ENCODE measurements at places on chromosomes 3 and 15.
A peak's percentile ranks its signal among the peaks of the same experiment; 100 is the strongest.

DNA sequence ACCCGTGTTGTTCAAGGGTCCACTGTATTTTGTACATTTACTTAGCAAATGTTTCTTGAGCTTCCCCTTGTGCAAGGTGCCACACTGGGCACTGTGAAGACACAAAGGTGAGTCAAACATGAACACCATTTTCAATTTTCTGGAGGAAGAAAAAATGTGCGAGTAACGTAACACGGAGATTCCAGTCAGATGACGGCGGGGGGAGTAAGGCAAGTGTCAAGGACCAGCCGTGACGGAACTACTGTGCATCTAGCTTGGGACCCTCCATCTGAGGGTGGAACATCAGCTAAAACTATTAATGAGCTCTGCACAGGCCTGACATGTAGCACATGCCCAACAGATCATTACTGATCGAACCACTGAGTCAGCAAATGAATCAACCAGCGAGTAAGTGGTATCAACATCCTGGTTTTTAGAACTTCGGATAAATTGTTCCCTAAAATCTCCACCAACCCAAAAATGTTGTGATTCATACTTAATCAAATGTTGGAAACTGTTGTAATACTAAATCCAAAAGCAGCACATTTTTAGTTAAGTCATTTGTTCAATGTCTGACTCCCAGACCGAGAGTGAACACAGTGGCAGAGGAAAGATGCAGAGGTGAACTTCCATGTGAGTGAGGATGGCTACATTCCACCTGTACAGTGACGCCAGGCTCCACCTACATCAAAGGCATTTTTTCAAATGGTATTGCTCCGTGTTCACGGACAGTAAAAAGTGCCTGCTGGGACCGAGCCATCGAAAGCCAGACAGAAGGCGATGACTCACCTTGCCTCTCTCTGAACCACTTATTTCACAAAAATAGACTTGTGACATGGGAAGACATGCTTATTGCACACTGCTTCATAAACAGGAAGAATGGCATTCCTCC lies 172.2 kb downstream of the ATP10A start:
- DNase-seq, result no peak

DNA sequence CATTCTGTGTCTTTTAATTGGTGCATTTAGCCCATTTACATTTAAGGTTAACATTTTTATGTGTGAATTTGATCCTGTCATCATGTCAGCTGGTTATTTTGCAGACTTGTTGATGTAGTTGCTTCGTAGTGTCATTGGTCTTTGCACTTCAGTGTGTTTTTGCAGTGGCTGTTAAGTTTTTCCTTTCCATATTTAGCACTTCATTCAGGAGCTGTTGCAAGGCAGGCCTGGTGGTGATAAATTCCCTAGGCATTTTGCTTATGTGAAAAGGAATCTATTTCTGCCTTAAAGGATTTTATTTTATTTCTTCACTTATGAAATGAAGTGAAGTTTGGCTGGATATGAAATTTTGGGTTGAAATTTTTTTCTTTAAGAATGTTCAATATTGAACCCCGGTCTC lies 70.2 kb upstream of the CD96 start:
- DNase-seq, result no peak

- DNase-seq, result peak; percentile 60
Observed at GRCh38 chr3:184261270-184261853, at the start of gene CAMK2N2. Gene CAMK2N2, minus strand, starts transcription at chr3:184261553. Its CDS starts 268 bp downstream, at chr3:184261285.

DNA sequence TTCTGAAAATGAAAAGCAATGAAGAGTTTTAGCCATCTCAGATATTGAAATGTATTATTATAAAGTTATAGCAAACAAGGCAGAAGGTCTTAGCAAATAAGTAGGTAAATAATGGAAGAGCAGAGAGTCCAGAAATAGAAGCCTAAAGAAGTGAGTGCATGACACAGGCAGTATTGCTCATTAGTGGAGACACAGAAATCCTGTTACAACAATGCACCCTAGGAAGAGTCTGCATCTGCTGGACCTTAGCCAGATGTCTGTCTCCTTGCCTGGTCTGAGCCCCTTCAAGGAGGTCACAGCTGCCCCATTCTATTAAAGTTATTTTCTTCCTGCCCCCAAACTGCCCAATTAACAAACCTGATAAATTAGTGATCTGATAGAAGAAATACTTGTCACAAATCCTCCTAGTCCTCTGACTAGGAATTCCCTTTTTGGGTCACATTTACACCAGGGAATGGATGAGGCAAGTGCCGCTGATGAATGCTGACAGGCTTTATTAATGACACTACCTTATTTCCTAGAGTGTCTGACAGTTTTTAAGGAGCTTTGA lies 51.9 kb downstream of the HOMER2 start:
- DNase-seq, result no peak

DNA sequence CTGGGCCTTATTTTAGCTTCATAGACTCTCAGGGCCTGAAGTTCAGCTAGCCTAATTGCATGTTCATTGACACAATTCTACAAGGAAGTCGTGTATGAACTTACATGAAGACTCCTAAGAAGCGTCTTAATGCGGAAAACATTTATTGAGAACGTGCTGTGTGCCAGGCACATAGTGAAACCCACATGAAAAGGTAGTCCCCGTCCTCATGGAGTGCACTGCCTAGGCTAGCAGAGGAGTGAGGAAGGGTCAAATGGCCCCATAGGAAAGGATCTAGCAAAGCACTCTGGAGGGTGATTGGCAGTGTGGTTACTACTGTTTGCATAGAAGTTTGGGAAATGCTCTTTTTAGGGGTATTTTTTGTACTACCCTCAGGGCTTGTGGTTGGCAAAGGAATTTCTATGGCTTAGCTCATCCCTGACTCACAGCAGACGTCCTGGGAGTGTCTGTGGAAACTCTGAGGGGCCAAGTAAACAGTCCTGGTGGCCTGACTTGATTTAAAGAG lies 854 bp upstream of the NPTN start:
- no peak for DNase-seq

- DNase-seq, result no peak
Observed at GRCh38 chr3:61358364-61358763, 107.1 kb upstream of the FHIT start.

DNA sequence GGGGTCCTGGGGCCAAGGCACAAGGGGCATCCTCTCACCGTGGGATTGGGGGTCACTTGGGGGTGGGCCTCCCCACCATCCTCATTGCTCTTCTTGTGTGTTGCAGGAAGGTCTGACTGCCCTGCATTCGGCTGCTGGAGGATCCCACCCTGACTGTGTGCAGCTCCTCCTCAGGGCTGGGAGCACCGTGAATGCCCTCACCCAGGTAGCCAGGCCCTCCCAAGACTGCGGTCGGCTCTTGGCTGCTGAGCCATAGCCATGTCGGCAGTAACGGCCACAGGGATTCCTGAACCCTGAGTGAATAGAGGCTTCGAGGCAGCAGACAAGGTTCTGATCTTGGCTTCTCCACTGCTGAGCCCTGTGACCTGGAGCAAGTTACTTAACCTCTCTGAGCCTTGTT lies 19.7 kb downstream of the ANKDD1A start:
- no peak for DNase-seq

GRCh38 chr3:139124197-139124596 lies 79.5 kb upstream of the PRR23C start:
- DNase-seq, result no peak

- DNase-seq, result no peak
Observed at GRCh38 chr15:23645371-23646164, 2.1 kb downstream of the MAGEL2 start.

DNA sequence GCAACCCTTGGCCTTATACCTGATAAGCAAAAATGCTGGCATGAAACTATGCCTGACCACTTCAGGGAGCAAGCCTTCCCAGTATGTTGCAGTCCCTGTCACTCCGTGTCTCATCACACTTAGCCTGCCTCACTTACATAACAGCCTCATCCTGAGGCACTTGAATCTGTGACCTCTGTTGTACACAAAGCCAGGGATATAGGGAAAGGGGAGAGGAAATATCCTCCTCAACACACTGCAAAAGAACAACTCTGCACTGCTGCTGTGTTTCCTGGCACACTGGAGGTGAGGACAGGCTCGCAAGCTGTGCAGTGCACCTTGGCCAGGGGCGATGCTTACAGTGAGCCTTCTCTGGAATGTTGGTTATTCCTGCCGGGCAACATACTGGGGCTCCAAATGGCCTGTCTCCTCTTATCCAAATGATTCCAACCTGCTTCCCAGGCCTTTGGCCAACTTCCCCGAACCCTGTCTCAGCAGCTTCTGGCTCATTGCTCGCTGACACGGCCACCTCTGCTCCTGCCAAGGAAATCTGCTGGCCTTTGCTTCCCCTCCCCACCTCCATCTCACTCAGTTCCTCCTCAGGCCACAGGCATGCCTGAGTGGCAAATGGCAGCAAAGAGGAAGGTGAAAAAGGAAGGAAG lies 109.2 kb downstream of the CD47 start:
- DNase-seq, result no peak

DNA sequence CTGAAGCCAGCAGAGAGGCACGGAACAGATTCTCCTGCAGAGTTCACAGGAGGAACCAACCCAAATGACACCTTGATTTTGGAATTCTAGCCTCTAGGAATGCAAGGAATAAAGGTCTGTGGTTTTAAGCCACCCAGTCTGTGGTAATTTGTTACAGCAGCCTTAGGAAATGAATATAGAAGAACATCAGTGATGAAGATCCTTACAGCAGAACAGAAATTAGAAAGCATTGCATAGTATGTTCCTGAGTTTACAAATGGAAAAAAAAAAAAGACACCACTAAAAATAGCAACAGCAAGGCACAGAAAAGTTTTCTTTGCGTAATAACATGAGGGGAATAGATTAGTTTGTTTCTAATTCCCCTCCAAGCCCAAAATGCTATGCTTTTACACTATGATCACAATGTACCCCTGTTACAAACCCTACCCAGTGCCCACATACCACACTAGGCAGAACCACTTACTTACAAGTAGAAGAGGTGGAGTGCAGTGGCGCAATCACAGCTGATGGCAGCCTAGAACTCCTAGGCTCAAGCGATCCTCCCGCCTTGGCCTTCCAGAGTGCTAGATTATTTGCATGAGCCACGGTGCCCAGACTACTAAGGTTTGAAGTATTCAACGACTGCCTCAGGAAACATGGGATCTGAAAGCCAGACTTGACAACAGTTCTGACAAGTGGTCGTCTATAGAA lies 84.3 kb downstream of the SHQ1 start:
- no peak for DNase-seq

DNA sequence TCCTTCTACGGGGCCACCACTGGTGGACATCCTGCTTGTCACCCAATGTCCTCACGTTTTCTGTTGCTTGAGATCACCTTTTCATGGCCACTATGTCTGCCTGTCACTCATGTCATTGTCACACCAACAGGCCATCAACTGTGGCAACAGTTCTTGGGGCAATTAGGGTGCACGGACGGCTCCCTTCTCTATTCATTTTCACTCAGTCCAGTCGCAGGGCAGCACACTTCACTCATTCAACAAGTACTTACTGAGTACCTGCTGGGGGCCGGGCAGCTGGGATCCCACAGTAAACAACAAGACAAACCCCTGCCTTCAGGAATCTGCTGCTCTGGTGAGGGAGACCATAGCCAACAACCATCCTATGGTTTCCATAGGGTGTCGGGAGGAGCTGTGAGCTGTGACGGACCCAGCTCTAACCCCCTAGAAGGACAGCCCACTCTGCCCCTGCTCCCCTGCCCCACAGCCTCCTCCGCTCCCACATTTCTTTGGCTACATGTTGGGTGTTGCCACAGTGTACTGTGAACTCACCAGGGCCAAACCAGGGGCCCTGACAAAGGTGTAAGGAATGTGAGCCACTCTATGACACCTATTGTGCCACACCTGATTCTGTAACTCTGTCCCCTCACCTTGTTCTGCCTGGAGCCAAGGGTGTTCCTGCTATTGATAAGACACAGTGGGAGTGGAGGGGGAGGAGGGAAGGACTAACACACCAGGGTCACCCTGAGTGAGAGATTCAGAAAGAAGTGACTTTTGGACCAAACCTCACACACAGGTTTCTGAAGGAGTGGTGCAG lies 1.9 kb downstream of the VILL start:
- DNase-seq, result no peak

GRCh38 chr3:113063126-113063894 lies 72.5 kb downstream of the GTPBP8 start:
- no peak for DNase-seq

DNA sequence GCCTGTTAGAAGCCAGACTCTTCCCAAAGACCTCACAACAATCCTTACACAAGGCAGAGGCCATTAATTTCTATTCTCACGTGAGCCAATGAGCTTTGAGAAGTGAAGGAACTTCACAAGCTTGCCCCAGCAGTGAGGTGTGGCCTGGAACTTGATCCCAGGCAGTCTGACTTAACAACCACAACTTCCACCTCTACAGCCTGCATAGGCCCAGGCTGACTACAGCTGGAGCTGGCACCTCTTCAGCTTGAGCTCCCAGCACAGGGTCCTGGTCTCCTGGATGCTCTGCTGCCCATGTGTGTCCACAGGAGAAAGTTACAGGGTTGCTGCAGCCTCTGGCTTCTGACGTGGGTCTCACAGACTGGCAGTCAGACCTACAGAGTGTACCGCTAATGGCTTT lies 111.0 kb downstream of the ERC2 start:
- DNase-seq, result no peak

DNA sequence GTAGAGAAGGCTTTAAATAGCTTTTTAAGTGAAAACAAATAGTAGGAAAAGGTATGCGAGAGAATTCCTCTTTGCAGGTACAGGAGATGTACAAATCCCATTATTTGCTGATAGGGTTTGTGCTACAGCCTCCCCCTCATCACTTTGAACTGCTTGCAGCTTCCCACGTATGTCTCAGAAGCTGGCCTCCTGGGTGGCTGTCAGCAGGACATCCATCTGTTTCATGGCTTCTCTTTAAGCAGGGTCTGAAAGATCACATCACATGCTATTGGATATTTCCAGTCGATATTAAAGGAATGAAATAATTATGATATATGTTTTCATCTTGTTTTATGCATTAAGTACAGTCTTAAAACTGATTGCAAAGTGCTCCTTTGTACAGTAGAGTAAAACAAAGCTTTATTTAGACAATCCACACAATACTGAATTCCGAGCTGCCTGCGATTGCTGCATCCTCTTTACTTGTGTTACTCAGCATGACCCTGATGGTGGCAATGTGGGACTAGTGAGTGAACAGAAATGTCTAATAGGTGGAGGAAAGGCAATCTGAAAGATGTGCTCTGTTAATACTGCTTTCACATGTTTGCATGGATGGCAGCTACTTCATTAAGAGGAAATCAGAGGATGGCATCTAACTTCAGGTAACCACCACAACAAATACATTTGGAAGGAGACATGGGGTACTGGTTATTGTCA lies 930.6 kb upstream of the SEMA6D start:
- no peak for DNase-seq

- DNase-seq, result peak; percentile 18
Observed at GRCh38 chr3:7630351-7630911, 769.5 kb downstream of the GRM7 start.

DNA sequence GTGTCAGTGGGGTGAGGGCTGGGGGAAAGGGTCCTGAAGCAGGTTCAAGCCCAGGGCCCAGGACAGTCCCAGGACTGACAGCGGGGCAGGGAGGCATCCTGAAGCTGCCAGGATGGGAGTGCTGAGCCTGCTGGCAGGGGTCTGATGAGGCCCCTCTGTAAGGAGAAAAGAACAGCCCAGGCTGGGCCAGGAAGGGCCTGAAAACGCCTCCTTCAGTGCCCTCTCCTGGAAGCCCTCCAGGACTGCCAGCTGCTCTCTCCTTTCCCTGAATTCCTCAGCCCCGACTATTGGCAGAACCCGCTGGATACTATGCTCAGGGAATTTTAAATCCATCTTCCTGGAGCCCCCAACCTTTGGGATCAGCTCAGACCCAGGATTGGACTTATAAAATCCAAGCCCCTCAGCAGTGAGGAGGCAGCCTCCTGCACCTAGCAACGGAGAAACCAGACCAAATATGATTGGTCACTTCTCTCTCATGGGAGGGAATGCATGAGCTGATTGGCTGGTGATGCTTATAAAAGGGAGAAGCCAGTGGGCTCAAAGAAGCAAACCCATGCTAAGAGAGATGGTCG lies 203.5 kb upstream of the LINGO1 start:
- DNase-seq, result peak; percentile 54

GRCh38 chr15:63331456-63331855 lies 50.2 kb downstream of the CA12 start:
- no peak for DNase-seq
